ENCODE measurements at places on chromosomes 7 and 10.

DNA sequence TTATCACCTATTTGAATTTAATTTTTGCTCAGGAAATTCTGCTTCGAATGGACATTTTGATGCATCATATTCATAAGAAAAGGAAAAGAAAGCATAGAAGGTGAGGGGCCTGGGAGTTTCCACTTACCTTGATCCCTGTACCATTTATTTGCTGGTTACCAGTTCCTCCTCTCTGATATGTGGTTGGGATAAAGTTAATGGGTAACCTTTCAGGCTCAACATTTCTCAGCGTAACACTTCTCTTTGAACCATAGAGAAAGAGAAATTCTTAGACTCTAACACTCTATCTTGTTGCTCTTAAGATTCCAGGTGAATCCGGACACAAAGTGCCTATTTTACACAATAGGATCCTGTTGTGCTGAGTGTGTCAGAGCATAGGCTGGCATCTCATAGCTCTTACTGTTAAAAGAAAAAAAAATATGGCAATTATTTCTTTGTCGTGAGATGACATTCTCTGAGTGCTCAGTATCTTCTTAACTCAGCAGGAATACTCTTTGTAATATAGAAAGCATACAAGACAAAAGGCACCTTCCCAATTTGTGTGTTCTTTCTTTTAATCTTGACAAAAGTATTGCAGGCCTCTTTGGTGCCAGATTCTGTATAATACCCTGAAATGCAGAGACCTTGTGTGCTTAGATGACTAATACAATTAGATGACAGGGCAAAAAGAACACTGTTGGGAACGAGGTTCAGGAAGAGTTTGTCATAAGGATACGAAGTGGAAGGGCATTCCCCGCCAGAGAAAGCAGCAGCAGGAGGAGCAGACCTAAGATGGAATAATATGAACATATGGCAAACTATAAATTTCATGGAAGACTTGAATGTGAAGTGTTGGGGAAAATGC lies 689.6 kb downstream of the NRG3 start:
- DNase-seq: no peak

DNA sequence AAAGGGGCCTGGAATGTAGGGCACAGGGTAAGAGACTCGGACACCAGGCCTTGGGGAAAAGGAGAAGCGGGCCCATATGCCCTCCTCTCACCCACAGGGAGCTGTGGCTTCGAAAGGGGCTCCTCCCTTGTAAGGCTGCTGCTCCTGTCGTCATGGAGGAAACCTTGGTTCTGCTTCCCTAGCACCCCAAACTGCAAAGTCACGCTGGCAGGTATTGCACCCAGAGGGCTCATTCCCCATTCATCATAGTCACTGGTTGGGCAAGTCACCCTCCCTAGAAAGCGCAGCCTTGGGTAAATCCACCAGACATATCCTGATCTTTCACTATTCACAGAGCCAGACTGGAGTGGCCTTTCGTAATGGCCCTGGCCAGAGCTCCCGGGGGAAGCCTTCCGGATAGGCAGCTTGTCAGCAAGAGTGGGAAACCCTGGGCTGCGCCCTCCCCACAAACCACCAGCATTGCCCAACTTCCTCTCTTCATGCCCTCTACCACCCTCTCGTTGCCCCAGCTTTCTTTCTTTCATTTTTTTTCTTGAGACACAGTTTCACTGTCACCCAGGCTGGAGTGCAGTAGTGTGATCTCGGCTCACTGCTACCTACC lies 121.0 kb downstream of the HIP1 start:
- DNase-seq: peak; percentile 42

DNA sequence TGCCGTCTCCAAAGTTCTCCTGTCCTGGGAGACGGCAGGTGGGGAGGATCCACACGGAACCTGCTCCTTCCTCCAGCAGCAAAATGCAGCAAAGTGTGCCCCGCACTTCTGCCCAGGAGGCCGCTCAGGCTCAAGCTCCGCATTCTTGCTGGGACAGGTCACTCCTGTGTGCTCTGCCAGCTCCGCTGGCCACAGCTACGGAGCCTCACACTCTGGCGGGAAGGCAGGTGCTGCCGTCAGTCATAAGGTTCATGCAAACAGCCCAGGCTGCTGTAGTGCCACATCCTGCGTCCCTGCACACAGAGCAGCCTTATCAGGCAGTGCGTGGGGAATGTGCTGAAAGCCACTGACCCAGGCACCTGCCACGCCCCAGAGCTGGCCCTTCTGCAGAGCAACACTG lies 22.4 kb downstream of the ADGRA1 start:
- DNase-seq: no peak

DNA sequence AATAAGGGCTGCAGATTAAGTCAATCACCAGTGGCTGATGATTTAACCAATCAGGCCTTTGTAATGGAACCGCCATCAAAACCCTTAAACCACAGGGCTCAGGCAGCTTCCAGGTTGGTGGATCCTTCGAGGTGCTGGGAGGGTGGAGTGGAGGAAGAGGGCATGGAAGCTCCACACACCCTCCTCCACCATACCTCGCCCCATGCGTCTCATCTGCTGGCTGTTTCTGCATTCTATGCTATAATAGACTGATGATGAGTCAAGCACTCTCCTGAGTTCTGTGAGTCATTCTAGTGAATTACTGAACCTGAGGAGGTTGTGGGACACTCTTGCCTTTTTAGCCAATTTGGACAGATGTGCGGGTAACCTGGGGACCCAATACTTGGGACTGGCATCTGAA lies 43.9 kb downstream of the CHST15 start:
- no peak for DNase-seq

GRCh38 chr7:44519546-44519945 lies 21.6 kb downstream of the NPC1L1 start:
- DNase-seq: no peak

GRCh38 chr7:95630702-95631458 lies 34.6 kb upstream of the PDK4 start:
- DNase-seq: no peak

DNA sequence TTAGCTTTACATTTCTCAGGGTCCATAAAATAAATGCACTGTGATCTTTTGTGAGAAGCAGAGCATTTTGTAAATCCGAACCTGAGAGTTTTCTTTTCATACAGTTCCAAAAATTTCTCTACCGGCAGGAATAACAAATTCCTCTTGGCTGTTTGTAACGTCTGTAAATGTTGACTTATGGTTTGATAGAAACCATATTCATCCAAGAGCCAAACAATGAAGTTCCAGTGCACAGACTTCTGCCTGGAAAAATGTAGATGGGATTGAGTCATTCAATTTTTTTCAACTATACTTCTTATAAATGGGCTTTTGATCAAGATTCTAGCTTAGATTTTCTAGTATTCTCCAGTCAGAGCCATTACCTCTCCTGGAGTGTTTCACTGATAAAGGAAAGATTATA lies 530.6 kb downstream of the TFEC start:
- no peak for DNase-seq

GRCh38 chr10:91824076-91824475 lies 25.9 kb downstream of the TNKS2 start:
- no peak for DNase-seq

GRCh38 chr7:44264221-44264931 lies 61.0 kb downstream of the CAMK2B start:
- DNase-seq: no peak

- DNase-seq: no peak
Measured at GRCh38 chr7:130957137-130957513, 223.1 kb upstream of the KLF14 start.

DNA sequence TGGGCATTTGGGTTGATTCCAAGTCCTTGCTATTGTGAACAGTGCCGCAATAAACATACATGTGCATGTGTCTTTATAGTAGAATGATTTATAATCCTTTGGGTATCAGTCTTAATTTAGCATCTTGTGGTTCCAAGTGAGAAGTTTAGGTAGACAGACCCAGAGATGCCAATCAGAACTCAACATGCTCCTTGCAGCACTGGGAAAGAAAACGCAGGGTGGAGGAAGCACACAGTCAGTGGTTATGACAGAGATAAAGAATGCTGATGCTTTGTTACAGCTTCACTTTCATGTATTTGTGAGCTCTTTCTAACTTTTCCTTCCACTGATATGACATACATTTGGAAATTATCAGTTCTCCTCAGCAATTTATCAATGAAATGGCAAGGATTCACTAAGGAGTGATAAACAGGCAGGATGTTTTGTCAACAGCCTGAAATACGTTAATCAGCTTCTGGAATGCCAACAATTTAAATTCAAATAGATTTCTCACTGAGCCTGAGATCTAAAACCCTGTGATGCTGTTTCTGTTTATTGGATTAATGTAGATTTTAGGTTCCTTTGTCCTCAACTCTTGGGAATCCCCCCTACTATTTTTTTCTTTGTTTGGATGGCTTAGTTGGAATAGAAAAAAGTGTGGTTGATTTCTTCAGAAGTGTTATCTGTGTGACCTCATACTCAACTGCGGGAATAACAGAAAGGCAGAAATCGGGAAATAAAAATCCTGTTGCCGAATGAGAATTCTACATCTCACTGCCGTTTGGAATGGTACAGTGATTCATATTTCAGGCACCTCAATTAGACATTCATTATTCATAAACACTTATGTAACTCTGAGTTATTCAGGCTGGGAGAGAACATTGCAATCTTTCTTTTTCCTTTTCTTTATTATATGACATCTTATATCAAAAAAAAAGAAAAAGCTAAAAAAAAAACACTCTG lies 675.0 kb downstream of the CNTNAP2 start:
- DNase-seq: no peak

GRCh38 chr7:44486693-44487092 lies 3.8 kb downstream of the NUDCD3 start:
- DNase-seq: no peak

DNA sequence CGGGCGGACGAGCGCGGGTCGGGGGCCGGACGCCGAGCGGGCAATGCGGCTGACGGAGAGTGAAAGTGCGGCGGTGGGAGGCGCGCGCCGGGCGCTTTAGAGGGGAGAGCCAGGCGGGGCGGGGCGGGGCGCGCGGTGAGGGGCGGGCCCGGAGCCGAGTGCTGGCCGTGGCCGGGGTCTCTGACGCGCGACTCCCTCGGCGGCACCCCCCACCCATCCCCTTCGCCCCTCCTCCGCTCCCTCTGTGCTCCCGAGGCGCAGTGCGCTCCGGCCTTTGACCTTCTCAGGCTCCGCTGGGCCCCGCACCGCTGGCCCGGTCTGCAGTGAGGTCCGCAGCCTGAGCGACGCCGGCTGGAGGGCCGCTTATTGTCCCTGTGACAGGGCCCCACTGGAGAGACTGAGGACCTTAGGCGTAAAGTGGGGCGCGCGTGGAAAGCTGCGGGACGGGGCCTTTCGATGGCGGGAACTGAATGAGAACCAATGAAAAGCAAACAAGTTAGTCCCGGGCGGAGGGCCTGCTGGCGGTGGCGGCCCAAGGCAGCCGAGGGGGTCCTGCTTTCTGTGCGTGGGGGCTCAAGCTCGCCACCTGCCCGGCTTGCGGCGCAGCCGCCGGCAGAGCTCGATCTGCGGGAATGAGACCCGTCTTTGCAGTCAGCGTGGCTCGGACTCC lies at the start of gene CXCL12:
Gene CXCL12, minus strand, starts transcription at position 72 of the 670 bp plus-strand sequence. CDS start 92 bp downstream, outside the sequence.
- DNase-seq: no peak

DNA sequence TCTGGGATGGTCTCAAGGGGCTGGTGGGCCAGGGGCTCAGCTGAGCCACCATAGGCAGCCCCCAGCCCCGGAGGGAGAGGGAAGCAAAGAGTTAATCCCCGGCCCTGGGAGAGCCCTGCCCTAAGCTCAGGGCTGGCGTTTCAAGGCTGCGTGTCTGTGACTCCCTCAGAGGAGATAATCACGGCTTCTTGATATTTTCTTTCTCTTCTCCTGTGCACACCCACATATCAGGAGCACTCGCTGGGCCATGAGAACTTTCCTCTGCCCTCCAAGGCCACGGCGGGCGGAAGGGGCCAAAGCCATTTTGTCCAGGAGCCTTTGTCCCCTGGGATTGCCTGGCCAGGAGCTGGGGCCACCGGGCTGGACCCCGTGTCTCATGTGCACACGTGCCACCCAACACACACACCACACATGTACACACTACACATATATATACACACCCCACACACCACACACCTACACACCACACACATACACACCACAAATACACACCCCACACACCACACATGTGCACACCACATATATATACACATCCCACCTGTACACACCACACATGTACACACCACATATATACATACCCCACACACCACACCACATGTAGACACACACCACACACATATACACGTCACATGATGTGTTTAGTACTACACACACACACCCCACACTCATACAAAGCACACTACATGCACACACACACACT lies 16.9 kb downstream of the VENTX start:
- DNase-seq: no peak

DNA sequence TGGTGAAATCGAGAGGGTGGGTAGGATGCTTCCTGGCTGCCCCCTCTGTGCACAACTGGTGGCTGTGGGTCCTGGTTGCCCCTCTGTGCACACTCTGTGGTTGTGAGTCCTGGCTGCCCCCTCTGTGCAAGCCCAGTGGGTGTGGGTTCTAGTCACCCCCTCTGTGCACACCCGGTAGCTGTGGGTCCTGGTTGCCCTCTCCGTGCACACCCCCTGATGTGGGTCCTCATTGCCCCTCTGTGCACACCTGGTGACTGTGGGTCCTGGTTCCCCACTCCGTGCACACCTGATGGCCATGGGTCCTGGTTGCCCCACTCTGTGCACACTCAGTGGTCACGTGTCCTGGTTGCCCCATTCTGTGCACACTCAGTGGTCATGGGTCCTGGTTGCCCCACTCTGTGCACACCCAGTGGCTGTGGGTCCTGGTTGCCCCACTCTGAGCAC lies 20.3 kb upstream of the RET start:
- DNase-seq: no peak

GRCh38 chr10:21600804-21601433 lies 66.9 kb downstream of the MLLT10 start:
- no peak for DNase-seq

DNA sequence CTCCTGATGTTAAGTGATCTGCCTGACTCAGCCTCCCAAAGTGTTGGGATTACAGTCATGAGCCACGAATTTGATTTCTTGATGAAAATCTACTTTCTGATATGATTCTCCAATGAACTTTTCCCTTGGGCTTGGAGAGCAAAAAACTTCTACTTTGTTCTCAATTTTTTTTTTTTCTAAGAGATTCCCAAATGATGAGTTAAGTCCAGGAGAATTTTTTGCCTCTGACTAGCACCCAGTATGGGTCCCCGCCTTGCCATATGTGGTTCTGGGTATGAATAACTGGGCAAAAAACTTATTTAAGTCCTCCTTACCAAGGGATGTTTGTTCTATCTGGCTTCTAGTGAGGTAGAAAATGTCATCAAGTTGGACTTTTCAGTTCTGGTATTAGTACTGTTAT lies 147.9 kb upstream of the LYZL1 start:
- no peak for DNase-seq

DNA sequence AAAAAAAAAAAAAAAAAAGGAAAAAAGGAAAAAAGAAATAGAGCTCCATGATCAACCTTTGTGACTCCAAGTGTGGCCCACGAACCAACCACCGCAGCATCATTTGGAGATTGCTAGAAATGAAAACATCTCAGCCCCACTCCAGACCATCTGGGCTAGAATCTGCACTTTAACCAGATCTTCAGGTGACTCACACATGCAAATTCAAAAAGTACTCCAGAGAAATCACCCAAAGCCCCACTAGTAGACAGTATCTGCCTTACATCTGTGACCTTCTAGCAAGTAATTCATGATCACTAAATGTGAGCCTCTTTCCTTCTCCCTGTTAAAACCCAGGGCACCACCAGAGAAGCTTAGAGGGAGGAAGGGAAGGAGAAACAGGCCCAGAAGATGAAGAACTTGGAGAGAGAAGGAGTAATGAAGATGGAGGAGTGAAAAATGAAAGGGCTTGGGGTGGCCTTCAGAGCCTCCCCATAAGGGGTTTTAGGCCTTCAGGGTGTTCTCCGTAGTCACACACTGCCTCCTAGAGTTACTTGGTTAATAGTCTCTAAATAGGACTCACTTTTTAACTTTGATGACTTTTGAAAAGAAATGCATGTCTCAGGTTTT lies 94.0 kb downstream of the SLC37A3 start:
- no peak for DNase-seq

- no peak for DNase-seq
Measured at GRCh38 chr7:112069879-112070321, 136.3 kb downstream of the DOCK4 start.

Measured in activated effector memory CD4-positive, alpha-beta T cell treated with Interleukin-2 at 50 U/mL for 16 hours (primary cell).